HEK293T (cell line): ENCODE measurements at places on chromosomes 12 and 14.

DNA sequence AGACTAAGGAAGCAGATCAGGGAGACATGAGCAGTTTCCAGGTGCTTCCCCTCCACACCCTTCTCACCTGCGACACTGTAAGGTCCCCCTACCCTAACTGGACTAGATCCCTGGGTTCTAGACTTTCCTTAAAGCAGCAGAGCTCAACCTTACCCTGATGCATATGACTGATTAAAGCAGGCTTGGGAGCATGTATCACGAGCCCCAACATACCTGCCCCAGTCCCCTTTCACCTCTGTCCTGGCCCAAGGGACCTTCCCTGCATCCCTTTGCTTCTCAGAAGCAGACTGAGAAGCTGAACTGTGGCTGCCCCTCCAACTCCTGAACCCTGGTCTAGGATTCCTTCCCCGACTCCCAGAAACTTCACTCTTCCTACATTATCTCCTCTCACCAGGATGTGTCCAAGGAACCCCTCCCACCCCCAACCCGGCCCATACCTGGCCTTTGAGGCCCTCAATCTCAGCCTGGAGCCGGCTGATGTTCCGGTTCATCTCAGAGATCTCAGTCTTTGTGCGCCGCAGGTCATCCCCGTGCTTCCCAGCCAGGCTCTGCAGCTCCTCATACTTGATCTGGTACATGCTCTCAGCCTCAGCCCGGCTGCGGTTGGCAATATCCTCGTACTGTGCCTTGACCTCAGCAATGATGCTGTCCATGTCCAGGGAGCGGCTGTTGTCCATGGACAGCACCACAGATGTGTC, 5.4 kb downstream of the KRT8 start:
- no peak for DNase-seq

GRCh38 chr12:46562625-46563225, 190.2 kb upstream of the SLC38A2 start:
- no peak for DNase-seq

- no peak for DNase-seq
Measured at GRCh38 chr12:7719946-7720730, 8.9 kb downstream of the DPPA3 start.

- no peak for DNase-seq
Measured at GRCh38 chr14:46279776-46280175, 371.8 kb downstream of the RPL10L start.

- DNase-seq = no peak
Measured at GRCh38 chr12:63037746-63038712, 103.1 kb upstream of the PPM1H start.

DNA sequence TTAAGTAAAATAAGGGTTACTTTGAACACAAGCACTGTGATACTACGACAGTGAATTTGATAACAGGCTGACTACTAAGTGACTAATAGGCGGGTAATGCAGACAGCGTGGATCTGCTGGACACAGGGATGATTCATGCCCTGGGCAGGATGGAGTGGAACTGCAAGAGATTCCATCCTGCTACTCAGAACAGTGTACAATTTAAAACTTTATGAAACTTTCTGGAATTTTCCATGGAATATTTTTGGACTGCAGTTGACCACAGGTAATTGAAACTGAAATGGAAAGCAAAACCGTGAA, 46.0 kb downstream of the YEATS4 start:
- DNase-seq = no peak

DNA sequence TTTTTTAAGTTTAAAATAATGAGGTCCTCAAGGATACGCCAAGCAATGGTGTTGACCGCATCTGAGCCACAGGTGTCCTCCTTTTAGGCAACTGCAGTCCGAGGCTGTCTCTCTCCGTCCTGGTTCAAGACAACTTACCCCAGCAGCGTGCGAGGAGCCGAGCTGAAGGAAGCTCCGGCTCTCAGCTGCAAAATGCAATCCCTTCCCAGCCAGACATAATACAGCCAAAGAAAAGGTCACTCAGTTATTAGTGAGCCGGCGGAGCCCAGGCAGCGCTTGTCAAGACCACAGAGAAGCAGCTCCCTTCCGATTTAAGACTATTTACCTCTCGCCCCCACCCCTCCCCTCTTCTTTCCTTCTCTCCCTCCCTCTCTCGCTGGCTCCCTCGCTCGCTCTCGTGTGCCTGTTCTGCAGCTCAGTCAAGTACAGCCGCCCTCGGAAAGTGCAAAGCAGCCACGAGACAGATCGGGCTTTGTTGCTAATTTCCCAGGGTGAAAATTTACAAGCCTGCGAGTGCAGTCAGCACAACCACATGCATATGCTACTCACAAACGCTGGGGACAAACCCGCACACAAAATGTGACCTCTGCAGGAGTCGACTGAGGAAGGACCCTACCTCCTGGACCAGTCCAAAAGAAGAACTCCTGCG, 363 bp upstream of the LMO3 start:
- peak; percentile 29 for DNase-seq

DNA sequence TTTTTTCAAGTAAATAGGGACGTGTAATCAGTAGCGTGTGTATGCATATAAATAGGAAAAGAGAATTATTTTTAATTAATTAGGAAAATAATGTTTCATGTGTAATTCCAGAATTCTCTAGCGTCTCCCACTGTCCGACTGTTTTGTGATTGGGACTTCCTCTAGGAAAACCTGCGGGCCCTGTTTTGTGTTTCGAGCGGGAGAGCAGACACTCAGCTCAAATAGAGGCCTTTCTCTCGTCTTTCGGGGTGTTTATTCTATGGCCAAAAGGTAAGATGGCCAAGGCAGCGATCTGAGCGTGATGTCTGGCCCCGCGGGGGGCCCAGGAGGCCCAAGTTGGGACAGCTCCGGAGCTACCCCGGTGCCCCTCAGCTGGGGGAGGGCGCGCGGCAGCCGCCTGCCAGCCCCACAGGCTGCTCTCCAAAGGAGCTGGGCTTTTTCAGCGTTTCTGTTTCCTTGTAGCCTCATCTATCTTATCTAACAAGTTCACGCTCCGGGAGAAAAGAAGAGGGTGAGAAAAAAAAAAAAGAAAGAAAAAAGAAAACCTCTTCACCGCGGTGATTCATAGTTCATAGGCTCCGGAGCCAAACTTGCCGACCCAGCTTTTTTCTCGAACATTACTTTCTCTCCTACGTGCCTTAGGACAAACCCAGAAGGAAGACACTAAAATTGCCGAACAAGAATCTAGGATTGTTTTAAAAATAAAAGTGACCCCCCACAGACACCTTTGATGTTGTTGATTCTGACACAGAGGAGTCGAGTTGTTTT, 7.5 kb upstream of the FOXG1 start:
- no peak for DNase-seq

DNA sequence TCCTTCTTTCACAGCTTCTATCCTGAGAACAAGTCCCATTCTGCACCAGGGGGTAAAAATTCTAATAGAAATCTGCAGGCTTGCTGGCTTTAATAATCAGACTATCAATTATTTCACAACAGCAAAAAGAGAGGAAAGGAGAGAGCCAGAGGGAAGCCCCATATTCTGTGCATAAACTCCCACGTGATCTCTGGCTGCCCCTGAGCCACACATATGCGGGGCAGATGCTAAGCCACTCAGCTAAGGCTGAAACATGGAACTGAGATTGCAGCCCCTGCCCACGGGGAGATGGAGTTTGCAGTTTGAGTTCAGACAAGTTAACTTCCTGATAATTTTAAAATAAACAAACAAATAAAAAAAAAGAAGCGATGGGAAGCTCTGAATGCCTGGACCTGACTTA, 254.4 kb upstream of the CCDC196 start:
- no peak for DNase-seq

DNA sequence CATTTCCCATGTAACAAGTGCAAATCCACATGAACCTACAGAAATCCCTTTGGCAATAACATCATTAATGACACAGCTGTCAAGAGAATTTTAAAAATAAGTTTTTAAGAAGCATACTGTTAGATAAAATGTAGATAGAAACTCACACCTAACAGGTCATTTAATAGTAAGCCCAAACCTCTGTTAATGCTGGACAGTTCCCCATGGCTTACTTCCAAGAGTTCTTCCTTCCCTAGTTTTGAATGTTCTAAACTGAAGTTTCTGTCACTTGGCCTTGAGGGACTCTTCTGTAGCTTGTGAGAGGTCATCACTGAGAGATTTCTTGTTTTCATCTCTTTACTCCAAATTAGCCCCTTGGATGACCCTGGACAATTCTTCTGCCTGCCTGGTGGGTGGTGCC, 22.7 kb downstream of the OTX2 start:
- DNase-seq = no peak

GRCh38 chr14:91727121-91727520, 4.8 kb downstream of the CATSPERB start:
- no peak for DNase-seq

DNA sequence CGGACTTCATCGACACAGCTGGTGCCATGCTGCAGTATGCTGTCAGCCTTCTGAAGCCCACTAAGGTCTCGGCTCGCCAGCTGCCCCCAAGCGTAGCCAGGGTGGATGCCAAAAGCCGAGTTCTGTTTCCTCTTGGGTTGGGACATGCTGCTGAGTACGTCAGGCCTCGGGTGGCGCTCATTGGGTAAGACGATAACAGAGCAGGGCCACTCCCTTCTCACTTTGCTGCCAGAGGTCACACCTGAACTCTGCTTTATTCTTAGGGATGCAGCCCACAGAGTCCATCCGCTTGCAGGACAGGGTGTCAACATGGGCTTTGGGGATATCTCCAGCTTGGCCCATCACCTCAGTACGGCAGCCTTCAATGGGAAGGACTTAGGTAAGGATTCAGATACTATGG, 11.1 kb downstream of the COQ6 start:
- DNase-seq = no peak

DNA sequence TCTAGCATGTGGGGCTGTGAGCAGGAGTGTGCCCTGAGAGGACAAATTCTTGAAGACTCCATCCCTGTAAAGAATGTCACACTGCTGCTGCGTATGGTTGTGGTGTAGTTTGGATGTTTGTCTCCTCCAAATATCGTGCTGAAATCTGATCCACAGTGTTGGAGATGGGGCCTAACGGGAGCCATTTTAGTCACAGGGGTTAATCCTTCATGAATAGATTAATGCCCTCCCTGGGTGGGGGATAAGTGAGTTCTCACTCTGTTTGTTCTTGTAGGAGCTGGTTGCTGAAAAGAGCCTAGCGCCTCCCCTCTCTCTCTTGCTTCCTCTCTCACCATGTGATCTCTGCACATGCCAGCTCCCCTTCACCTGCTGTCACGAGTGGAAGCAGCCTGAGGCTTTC, 94.5 kb upstream of the VASH1 start:
- no peak for DNase-seq

DNA sequence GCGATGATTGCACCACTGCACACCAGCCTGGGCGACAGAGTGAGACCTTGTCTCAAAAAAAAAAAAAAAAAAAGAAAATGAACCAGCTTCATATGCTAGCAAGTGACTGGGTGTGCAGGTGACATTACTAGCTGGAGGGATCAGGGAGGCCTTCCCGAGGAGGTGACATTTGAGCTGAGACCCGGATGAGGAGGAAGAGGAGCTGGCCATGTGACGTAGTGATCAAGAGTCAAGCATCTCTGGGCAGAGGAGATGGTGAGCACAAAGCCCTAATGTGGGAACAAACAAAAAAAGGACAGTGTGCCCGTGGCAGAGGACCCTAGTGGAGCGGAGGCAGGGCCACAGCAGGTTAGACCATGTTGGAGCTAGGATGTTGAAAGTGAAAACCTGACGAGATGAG, 3.5 kb upstream of the PTPN6 start:
- no peak for DNase-seq

DNA sequence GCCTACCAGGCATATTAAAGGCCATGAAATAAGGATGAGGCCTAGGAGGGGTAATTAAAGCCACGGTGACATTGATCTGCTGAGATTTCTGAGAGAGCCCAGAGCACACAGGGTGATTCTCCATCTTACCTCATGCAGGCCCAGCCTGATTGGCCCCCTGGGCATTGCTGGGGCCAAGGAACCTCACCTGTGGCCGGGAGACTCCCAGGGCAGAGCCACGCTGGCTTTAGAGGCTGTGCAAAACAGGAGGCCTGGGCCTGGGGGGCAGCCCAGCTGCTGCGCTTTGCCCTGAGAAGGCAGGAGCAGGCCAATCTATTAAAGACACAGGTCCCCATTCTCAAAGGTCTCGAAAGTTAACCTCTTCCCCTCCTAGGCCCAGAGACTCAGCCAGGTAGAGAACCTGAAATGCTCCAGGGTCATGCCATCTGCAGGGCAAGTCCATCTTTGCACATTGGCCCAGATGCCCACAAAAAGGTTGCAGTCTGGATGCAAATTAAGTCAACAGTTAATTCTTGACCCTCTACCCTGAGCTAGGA, 1099.7 kb downstream of the BCL11B start:
- no peak for DNase-seq

DNA sequence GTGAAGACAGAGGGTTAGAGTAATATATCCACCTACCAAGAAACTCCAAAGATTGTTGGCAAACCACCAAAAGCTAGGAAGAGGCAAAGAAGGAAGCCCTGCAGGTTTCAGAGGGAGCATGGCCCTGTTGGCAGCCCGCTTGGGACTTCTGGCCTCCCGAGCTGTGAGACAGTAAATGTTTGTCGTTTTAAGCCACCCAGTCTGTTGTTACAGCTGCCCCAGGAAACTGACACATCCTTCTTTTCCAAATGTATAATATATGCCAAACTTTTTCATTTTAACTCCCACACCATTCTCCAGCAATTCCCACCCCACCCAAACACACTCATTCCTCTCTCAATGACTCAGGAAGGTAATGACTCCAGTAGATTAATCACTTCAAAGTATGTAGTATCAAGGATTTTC, 74.0 kb downstream of the RPS29 start:
- no peak for DNase-seq

DNA sequence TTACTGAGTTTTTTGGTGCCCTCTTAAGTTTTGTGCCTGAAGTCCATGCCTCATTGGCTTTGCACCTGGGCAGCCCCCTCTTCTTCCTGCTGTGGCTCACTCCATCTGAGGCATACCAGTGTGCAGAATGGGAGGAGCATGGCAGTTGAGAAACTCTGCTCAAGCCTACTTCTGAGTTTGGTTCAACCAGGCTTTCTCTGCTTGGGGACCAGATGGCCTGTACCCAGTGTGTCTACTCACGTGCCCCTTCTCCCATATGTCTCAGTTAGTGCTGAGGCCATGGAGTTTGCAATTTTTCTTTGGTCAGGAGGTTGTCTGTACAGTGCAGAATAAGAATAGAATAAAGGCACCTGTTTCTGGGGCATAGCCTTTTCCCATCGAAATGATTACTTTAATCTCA, 383.3 kb upstream of the DDHD1 start:
- DNase-seq = no peak

GRCh38 chr12:69679119-69679518, 20.0 kb downstream of the BEST3 start:
- DNase-seq = no peak

- no peak for DNase-seq
Measured at GRCh38 chr14:100079726-100080005, 14.4 kb downstream of the EVL start.

GRCh38 chr14:91817566-91818325, 49.6 kb downstream of the TC2N start:
- no peak for DNase-seq

- DNase-seq = no peak
Measured at GRCh38 chr14:44847526-44848309, 114.0 kb downstream of the KLHL28 start.

- DNase-seq = no peak
Measured at GRCh38 chr12:6452944-6453630, 1.2 kb downstream of the TAPBPL start.

- DNase-seq = no peak
Measured at GRCh38 chr12:58066296-58066695, 124.9 kb downstream of the ATP23 start.
